ENCODE measurements at places on chromosomes 4 and X.

DNA sequence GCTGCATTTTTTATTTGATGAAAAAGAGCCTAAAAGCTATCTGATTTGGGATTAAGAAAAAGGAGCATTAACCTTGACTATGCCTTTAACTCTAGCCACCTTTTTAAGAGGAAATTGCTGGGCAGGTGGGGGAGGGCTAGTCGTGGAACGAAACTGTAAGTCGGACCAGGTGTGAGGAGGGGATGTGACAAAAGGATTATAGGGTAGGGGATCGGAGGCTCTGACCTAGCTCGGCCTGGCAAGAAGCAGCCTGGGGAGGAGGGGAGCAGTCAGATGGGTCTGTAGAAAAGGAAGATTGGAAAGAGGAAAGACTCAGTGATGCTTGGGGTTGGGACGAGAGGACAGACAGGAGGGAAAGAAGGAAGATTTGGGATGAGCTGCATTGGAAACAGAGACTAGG lies 21.1 kb upstream of the SPCS3 start:
- no peak for DNase-seq

DNA sequence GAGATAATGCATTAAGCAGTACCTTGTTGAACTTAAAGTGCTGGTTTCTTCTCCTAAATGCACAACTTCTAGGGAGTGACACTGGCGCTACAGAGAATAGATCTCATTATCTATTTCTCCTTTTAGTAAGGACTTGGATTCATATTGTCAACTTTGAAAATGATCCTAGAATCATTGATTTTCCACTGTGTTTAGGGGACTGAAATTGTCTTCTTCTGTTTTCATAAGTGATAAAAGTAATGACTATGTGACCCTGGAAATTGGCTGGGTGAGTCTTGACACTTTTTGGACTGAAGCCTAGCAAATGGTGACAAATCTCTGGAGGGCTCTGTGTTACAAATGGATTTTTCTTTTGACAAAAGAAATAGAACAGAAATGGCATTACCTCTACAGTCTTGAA lies 167.8 kb downstream of the NDST4 start:
- no peak for DNase-seq

GRCh38 chrX:10071451-10072144 lies 85.2 kb upstream of the CLCN4 start:
- no peak for DNase-seq

GRCh38 chrX:39189431-39189830 lies 388.2 kb downstream of the MID1IP1 start:
- DNase-seq = no peak

DNA sequence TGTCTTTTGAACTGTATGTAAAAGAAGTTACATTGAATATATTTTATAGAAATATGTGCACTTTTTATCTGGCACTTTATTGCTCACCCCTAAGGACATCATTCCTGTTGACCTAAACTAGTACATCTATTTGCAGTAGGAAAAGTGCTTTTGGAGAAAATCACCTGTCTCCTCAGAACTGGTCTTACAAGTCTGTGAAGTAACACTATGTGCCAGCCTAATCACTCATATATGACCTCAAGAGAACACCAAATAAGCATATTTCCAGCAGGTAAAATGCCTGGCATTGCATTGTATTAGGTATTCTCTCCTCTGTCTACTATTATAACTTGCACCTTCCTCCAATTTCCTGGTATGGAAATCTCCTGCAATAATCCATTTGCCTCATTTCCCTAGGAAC lies 4.0 kb upstream of the GASK1B start:
- no peak for DNase-seq

Measured in activated effector memory CD4-positive, alpha-beta T cell treated with Interleukin-2 at 50 U/mL for 16 hours (primary cell).